ACHN (cell line): ENCODE measurements at places on chromosomes 1 and 21.

DNA sequence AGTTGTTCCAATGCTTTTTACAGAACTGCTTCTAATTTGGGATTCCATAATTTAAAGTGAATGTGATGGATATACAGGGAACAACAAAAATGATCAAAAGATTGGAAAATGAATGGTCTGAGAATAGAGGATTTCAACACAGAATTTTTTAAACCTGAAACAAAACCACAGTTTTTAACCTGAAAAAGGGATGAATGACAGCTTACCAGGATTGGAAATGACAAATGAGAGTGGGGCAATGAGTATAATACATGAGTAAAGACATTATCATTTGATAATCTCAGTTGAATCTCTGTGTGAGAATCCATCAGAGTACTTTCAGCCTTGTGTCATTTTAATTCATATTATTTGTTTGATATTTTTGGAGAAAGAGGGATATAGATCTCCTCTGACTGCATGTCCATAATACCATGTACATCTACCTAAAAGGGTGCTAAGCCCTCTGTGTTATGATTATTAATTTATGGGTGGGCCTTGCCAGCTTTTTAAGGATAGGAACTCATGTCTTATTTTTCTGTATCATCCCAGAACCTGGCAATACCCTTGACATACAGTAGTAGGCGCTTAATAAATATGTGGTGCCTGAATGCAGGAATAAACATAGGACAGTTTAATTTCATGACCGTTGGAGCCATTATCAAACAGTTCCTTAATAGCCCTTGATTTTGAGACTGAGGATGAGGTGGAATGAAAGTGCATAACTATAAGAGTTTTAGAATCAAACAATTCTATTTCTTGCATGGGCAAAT, 12.4 kb upstream of the ATP6V1G3 start:
- DNase-seq, result no peak

- DNase-seq, result no peak
Observed at GRCh38 chr1:95438218-95438948, 204.4 kb downstream of the RWDD3 start.

DNA sequence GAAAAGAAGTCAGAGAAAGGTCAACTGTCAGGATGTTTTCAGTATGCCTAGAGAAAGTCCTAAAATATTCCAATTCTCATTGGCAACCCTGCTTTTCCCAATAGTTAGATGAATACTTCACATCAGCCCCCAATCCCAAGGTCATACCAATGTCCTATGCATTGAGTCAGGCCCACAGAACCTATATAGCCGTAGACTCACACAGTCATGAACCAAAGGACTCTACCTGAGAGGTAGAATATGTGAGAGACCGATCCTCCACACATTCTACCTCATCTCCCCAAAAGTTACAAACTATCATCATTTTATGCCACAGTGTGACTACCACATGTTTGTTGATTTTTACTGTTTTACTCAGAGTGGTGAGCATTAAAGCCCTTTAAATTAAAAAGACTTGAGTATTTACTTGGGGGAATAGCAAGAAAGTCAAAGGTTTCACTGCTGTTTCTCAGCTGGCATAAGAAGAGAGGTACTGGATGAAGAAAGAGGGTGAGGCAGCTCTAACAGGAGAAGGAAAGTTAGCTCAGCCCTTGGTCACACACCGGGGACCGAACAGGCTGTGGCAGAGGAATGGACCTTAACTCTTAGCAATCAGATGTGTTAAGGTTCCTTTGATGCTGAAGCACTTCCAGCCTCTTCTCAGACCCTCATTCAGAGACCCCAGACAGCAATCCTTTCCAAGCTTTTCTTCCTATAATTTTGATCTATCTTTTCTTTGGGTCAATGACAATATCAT, 937 bp downstream of the CD48 start:
- DNase-seq, result no peak

DNA sequence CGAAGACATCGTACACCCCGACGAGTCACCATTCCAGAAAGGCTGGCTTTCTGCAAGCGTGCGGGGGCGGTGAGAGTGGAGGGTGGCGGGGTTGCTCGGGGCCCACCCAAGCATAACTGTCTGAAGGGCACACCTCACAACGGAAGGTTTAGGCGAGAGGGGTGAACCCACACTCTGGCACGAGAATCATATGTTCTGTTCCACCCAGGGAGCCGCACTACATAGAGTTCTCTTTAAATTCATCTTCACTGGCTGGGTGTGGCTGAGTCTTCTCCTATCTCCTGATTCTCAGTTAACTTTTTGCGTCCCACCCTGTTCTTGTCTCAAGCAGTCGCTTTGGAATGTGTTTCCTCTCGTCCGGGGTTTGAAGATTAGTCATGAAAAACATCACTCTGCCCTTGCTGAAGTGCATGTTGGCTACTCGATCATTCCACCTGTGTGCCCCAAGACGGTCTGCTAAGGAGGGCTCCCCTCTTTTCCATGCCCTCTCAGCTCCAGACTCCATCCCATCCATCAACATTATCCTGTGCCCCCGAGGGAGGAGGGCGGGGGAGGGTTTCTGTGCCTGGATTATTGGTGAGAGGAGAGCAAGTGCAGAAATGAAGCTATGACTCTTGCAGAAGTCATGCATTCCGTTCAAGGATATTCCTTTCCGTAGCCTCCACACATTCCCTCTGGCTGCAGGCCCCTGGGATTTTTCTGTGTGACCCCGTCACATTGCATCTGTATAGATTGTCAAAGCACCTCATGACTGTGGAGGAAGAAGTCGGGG, 53.5 kb upstream of the CD34 start:
- no peak for DNase-seq

- DNase-seq, result no peak
Observed at GRCh38 chr1:226902601-226903000, 32.2 kb downstream of the PSEN2 start.

DNA sequence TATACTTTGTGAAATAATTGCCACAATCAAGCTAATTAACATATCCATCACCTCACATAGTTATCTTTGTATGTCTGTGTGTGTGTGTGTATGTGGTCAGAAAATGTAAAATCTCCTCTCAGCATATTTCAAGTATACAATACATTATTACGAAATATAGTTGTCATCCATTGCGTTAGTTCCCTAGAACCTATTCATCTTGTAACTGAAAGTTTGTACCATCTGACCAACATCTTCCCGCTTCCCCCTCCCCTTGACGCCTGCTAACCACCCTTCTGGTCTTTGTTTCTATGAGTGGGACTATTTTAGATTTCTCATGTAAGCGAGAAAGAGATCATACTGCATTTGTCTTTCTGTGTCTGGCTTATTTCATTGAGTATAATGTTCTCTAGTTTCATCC, 455.3 kb downstream of the KCNT2 start:
- DNase-seq, result no peak

GRCh38 chr1:167532964-167533824, 14.9 kb upstream of the CD247 start:
- no peak for DNase-seq

- DNase-seq, result no peak
Observed at GRCh38 chr1:155976913-155977689, 1.2 kb downstream of the ARHGEF2 start.

- DNase-seq, result no peak
Observed at GRCh38 chr1:236808005-236808404, 12.9 kb downstream of the MTR start.

GRCh38 chr1:91427741-91428140, 23.1 kb upstream of the HFM1 start:
- DNase-seq, result peak; percentile 27

DNA sequence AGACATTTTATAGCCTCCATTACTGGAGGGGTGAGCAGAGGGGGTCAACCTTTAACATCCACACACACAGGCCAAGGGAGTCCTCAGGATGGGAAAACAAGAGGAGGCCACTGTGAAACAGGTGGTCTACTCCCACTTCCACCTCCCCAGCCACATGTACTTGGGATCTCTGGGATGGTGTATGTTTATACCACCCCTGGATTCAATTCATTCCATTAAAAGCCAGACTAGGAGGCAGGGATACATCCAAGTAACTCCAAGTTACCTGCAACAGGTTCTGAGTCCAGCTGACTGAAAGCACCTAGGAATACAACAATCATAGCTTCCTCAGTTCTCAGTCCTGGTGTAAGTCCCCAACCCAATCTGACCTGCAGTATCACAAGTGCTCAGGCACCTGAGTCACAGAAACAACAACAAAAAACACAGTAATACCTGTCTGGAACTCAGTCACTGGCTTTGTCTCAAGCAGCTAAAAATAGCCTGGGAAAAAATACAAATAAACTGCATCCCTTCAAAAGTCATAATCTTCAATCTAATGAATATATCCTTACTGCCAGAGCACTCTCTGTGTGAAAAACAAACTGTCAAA, 9.8 kb downstream of the ERI3 start:
- DNase-seq, result no peak

GRCh38 chr1:56258371-56258770, 321.0 kb downstream of the PLPP3 start:
- no peak for DNase-seq

DNA sequence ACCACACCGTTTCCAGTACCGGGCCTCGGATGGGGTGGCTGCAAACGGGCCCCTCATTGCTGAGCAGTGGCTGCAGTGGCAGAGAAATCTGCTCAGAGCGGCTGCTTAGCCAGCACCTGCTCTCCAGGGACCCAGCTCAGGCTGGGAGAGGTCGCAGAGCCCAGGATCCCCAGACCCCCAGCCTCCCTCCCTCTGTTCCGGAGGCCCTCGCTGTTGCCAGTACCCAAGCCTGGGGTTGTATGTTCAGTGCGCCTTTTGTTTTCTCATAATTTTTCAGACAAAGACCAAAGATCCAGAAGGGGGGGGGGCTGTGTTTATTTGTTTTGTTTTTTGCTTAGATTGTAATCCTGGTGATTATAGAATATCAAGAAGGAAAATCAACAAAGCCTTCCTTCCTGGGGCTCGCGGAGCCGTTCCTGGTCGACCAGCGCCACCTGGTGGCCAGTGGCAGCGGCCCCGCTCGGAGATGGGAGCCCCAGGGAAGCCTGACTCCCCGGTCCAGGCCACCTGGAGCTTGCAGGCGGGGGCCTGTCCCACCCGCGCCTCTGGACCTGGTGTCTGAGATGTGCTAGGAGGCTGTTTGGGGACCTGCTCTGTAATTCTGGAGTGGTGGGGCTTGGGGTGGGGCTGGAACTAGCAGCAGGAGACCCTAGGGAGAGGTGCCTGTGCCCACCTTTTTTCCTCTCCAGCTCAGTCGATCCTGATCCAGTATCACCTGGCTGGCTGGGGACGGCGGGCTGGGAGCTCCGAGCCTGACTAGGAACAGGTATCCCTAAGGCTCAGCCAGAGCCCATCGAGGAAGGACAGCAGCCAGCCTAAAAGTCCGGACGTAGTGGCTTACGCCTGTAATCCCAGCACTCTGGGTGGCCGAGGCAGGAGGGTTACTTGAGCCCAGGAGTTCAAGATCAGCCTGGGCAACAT, 123.9 kb upstream of the VAMP3 start:
- DNase-seq, result peak; percentile 43

GRCh38 chr1:48051466-48052126, 54.4 kb upstream of the TRABD2B start:
- no peak for DNase-seq

DNA sequence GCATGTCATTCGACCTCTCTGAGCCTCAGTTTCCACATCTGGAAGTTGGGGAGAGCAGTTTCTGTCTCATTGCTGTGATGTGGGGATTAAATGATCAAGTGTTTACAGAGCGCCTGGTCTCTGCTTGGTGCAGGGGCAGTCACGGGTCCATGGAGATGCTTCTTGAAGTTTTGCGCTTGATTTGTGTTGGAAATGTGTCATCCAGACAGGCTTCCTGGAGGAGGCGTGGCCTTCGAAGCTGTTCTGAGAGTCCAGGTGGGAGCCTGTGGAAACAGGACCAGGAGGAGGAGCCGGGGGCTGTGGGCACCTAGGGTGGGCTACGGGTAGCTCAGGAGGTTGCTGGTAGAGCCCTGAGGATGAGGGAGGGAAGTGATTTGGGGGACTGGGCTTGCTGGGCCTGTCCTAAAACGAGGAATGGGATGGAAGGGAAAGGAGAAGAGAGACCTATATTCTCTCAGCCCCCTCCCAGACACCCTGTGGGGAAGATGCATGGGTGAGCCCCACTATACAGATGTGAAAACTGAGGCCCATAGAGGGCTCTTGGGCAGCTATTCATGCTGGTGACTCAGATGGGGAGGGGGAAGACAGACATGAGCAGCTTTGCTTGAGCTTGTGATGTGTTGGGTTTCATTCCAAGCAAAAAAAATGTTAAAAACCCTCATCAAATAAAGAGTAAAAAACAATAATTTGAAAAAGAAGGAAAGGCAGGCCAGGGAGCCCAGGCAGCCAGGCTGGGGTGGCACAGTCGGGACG, 107.2 kb upstream of the WNT4 start:
- DNase-seq, result peak; percentile 52

GRCh38 chr1:244165021-244165420, 113.9 kb downstream of the ZBTB18 start:
- DNase-seq, result no peak

DNA sequence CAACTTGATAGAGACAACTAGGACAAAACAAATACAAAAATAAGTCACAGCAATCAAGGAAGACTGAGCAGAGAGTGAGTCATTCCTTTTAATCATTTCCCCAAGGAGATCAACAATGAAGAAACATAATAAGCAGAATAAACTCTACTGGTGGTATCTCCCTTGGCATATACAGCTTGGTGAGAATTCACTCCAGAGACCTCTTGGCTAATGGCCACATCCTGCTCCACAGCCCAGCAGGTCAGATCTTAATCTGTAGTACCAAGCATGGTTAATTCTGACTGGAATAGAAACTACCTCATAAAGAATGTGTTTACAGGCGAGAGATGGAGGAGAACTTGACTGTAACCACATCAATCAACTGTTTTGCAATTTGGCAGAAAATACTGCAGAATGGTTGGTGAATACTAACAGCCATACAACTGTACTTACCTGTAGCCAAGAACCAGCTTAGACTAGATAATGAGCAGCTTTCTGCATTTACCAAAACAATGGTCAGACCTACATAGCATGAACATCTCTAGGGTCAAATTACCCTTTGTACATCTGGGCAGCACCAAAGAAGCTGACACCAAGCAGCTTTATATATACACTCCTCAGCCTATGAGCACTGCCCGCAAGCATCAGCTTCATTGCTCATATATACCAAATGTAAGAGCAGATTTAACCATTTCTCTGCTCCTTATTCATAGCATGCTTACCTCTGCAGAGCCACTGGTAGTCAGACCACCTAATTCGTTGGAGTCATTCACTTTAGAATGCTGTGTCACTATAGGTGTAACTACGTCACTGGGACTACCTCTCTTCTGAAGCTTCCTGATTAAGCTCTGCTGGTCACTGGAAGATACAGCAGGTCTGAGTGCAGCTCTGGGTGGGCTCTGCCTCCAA, 51.0 kb downstream of the KIAA0319L start:
- peak; percentile 53 for DNase-seq

DNA sequence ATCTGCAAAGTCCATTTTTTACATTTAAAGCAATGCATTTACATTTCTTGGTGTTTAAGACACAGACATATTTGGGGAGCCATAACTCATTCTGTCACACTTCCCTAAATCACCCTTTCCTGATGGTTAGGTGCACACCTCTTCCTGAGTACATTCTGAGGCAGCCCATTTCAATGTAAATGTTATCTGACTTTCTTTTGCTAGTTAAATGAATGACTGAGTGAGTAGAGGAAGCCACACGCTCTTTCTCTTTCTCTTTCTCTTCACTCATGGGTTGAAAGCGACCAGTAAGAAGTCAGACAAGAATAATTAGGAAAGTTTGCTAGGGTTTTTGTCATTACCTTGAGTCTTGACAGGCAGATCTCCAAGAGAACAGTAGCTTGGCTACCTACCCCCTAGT, 143.1 kb downstream of the S1PR1 start:
- DNase-seq, result no peak

- peak; percentile 44 for DNase-seq
Observed at GRCh38 chr1:3611170-3612019, at the start of gene MEGF6. MEGF6 (minus strand) TSS chr1:3611508; CDS start chr1:3611268, 240 bp downstream.

- DNase-seq, result no peak
Observed at GRCh38 chr1:92844439-92844838, 12.6 kb downstream of the RPL5 start.

- no peak for DNase-seq
Observed at GRCh38 chr1:59165353-59165752, 131.5 kb upstream of the FGGY start.
